ENCODE measurements at places on chromosomes 12 and 14.

DNA sequence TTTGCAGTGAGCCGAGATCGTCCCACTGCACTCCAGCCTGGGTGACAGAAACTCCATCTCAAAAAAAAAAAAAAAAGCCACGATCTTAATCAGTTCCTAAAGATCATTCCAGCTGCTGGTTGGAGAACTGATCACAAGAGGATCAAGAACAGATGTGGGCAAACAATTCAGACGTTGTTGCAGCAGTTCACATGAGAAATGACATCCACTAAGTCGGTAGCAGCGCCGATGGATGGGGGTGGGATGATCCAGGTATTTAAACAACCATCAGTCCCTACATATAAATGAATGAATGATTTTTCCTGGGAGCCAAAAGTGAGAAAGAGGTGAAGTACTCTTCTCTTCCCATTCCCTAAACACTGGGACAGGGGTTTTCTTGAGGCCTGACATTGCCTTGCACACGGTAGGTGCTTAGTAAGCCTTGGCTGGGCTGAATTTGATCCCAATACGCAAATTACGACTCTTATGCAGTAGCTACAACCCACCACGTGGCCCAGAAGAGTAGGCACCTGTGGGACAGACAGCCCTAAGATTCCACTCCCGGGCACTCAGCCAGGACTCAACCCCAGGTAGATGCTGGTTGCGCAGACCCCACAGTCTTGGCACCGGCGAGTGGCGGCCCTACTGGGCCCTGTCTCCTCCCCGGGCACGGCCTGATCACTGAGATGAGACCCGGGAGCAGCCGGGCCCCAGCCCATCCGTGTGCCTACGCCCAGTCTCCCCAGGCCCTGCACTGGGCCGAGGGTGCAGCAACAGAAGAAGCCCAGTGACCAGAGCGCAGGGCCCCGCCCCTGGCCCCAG lies 565 bp downstream of the SPRYD3 start:
- no peak for DNase-seq

DNA sequence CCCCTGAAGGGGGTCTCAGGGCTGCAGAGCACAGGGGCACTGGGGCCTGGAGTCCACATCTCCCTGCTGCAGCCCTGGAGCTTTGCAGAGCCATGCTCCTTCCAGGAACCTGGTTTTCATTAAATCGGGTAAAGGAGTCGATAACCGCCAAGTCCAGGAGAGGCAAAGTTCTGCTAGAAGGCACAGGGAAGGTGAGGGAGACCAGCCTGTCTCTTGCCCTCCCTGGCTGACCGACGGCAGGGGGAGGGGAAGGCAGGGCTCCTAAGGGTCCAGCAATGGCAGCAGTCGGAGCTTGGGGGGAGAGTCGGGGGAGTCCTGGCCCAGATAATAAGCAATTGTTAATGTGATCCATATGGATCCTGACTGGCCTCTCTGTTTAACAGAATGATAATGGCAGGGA lies 3.0 kb downstream of the FIGNL2 start:
- no peak for DNase-seq

- no peak for DNase-seq
These were observed 62.4 kb downstream of the UBR7 start for GRCh38 chr14:93269341-93270068.

GRCh38 chr14:76920331-76921087 lies 94.3 kb downstream of the LRRC74A start:
- no peak for DNase-seq

DNA sequence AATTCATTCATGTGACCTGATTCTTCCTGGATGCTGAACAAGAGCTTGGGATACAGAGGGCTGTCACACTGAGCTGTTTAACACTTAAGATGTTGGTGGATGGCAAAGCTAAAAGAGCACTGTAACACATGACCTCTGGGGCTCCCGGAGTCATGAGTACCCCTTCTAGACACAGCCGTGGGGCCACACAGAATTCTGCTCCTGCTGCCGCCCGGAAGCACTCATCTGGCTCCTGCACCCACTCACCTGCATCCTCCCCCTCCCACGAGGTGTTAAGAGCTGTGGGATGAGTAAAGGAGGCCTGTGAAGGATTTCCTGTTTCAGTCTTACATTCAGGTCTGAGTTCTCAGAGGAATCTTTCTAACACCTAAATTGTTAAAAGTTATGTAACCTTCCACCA lies 78.0 kb upstream of the SSTR1 start:
- no peak for DNase-seq
